ENCODE measurements at places on chromosomes 6 and 20.

- DNase-seq, result no peak
Observed at GRCh38 chr20:24503352-24503931, 34.0 kb downstream of the SYNDIG1 start.

DNA sequence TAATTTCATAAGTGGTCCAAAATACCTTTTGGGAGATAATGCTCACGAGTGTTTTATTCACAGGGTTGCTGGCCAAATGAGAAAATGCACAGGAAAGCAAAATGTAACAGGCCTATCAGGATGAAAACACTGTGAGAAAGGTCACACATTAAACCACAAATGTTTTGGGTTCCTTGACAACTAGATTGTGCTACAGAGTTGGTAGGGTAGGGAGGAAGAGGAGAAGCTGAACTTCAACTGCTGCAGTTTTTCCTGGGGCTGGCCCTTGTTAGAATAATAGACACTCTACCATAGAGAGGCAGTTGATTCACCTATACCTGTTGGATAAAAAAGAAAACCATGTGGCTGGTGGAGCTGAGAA lies 28.1 kb upstream of the PAQR8 start:
- no peak for DNase-seq

- DNase-seq, result no peak
Observed at GRCh38 chr6:30067460-30068139, 602 bp downstream of the PPP1R11 start.

GRCh38 chr6:147061252-147061651 lies 143.0 kb upstream of the STXBP5 start:
- no peak for DNase-seq

DNA sequence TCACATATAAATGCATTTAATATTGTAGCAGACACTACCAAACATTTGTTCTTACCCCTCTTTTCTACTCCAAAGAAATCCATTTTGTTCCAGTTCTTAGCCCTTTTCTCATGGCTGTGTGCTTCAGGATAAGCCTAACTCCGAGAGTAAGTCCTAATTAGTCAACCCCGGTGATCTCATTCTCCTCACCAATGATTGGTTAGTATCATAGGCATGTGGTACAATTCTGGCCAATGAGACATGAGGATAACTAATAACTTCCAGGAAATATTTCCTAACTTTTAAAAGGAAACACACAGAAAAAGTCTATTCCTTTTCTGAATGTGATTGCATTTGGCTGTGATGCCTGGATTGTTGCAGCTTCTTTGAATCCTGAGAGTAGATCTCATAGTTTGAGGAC lies 116.0 kb downstream of the GPR63 start:
- peak; percentile 2 for DNase-seq

- no peak for DNase-seq
Observed at GRCh38 chr6:167653561-167653960, 173.2 kb upstream of the AFDN start.

GRCh38 chr6:73308712-73309534 lies 45.2 kb downstream of the DPPA5 start:
- DNase-seq, result no peak

DNA sequence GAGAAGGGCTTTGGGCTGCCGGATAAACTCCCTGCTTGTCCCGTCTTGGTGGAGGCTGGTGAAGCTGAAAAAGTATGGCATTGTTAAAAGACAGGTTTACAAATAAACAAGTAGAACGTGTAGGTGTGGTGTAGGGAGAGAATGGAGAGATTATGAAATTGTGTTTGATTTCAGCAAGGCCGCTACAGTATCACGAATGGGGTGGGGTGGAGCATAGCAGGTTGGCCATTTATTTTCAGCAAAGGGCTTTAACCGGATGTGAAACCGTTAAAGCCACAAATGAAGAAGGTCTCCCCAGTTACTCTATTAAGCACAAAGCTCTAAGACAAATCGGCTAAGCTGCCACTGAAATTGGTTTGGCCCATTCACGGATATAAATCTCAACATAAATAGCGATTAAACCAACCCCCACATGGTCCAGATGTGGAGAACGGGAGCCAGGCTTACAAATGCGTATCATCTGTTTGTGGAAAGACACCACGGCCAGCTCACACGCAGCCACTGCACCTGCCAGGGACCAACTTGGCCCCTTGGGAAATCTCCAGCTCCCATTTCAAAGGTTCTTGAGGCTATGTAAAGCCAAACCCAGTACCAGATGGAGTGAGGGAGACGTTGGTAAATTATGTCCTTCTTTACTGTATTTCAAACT lies 94.0 kb downstream of the ZMYND8 start:
- DNase-seq, result no peak

- DNase-seq, result no peak
Observed at GRCh38 chr20:52590100-52590499, 382.1 kb upstream of the TSHZ2 start.

GRCh38 chr6:31270788-31271640 lies 878 bp downstream of the HLA-C start:
- DNase-seq, result no peak

GRCh38 chr20:50563133-50563944 lies 53.2 kb downstream of the PTPN1 start:
- DNase-seq, result no peak

DNA sequence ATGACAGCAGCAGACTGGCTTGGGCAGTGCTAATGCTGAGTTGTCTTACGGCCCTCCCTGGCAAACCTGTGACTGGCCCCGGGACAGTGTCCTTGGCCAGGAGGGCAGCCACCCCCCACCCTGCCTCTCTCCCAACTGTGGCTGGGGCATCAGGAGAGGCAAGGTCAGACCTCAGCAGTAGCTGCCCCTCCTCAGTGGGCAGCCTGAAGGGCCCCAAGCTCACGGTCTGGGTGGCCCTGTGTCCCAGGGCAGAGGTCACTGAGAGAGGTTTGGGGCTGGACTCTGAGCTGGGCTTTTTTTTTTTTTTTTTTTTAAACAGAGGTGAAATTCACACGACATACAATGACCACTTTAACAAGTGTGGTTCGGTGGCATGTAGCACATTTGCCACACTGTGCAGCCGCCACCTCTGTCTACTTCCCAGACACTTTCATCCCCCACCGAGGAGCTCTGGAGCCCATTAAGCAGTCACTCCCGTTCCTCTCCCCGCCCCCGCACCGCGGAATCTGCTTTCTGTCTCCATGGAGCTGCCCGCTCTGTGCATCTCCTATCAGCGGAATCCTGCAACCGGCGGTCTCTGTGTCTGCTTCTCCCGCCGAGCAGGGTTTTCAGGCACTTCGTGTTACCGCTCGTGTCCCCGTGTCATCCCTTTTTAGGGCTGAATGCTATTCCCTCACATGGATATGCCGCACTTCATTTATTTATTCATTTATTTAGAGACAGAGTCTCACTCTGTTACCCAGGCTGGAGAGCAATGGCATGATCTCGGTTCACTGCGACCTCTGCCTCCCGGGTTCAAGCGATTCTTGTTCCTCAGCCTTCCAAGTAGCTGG lies 67.9 kb upstream of the GATA5 start:
- no peak for DNase-seq

DNA sequence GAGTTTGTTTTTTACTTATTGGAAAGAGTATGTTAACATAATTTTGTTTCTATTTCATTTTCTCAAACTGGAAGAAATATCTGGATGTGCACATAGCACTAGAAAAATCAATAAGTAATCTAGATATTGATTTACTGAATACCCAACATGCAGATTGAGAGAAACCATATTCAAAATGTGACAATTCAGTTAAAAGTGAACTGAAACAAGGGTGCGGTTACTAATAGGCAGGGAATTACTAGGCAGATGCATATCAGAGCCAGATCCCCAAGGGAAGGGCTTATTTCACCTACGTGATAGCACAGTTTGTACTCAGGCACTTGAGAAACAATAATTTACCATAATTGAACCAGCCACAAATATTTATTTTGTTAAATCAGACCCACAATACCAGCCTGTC lies 493.1 kb upstream of the FLRT3 start:
- no peak for DNase-seq

- no peak for DNase-seq
Observed at GRCh38 chr6:28105245-28105639, 19.2 kb upstream of the ZSCAN16 start.

- no peak for DNase-seq
Observed at GRCh38 chr6:127102299-127102698, 16.2 kb upstream of the RSPO3 start.

- peak; percentile 97 for DNase-seq
Observed at GRCh38 chr20:35339007-35339406, 46.8 kb upstream of the FAM83C start.

DNA sequence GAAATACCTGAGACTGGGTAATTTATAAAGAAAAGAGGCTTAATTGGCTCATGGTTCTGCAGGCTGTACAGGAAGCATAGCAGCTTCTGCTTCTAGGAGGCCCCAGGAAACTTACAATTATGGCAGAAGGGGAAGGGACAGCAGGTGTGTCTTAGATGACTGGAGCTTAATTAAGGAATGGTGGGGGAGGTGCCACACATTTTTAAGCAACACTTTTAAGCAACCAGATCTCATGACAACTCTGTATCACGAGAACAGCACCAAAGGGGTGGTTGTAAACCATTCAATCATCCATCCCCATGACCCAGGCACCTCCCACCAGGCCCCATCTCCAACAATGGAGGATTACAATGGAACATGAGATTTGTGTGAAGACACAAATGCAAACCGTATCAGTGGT lies 26.9 kb downstream of the FIG4 start:
- no peak for DNase-seq

GRCh38 chr6:56652231-56652630 lies 9.5 kb upstream of the DST start:
- DNase-seq, result no peak

DNA sequence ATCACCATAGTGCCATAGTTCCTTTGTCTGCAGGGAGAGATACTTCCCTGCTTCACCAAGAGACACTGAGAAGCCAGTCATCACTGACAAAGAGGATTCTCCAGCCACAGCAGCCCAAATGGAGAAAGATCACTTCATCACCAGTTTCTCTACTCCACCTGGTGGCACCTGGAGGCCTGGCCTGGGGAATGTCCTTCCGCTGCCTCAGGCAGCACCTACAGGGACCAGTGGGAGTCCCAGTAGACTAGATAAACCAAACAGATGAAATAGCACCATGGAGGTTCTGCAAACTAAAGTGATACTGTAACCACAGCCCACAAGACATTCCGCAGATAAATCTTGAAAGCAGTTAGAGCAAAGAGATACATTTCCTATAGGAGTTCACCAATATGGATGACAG lies 266.5 kb downstream of the C6orf118 start:
- DNase-seq, result no peak

DNA sequence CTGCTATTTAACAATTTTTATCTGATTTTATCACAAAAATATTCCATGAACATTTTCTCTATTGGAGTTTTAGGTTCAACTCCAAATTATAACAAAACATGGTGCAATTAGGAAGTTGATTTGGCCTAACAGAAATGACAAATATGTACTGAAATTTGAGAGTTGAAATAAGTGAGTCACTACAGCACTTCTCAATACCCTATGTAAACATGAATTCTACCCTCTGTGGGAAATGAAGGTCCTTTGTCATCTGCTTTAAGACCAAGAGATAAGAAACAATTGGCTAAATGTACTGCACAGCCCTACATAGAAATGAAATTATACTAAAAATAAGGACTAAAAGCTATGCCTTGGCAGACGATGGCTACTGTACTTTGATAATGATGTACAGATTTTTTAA lies 86.2 kb upstream of the BEND6 start:
- no peak for DNase-seq

- DNase-seq, result no peak
Observed at GRCh38 chr6:32825966-32826365, 9.2 kb upstream of the HLA-DOB start.

All from HFF-Myc (cell line).